ENCODE measurements at places on chromosomes 4 and X.

GRCh38 chr4:22407361-22407760 is 108.5 kb downstream of the ADGRA3 start:
- no peak for DNase-seq

GRCh38 chr4:73258686-73259570 is at the start of gene ANKRD17:
ANKRD17 (minus strand) TSS chr4:73258798; CDS start chr4:73258668, 130 bp downstream.
- peak; percentile 93 for DNase-seq

DNA sequence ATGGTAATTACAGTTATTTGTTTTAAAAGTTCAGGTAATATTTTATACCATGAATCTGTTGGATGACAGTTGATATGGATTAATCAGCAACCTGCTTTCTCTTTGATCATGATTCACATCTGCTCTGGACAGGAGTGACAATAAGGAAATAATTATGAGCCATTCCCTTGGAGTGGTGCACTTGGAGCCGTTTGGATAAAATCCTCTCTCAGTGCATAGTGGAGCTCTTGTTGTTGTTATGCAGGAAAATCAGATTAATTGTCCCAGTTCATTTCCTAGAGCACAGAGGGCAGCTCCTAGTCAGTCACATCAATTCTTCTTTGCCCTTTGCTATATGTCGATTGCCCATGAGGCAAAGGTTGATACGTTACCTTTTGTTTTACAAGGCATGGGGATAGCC is 668.3 kb upstream of the NR3C2 start:
- DNase-seq = no peak

DNA sequence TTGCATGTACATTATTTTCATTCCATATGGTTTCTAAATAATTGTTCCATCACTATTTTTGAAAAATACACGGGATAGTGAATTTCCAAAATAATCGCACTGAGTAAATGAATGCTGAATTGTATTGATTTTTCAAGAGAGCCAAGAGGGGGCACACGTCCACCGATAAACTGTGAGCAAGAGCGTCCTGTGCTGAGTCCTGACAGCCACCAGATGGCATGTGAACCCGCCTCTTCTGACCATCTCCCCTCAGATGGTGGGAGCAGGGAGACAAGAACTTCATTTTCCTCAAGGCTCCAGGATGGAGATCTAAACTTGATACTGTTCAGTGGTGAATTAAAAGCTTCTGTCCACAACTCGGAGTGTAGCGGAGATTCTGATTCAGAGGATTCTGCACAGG is 30.6 kb upstream of the IL9R start:
- DNase-seq = peak; percentile 43

DNA sequence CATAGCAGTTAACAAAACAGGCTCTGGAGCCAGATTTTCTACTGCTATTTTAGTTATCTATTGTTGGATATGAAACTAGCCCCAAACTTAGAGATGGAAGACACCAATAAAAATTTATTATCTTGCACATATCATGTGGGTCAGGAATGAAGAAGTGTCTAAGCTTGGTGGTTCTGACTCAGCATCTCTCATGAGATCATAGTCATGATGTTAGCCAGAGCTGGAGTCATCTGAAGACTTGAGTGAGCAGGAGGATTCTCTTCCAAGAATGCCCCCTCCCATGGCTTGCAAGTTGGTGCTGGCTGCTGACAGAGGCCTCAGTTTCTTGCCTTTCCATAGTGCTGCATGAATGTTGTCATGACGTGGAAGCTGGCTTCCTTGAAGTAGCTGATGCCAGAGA is 68.2 kb upstream of the TAPT1 start:
- DNase-seq = no peak

- DNase-seq = peak; percentile 51
These were observed 37.5 kb downstream of the CBR4 start for GRCh38 chr4:168972596-168972995.

DNA sequence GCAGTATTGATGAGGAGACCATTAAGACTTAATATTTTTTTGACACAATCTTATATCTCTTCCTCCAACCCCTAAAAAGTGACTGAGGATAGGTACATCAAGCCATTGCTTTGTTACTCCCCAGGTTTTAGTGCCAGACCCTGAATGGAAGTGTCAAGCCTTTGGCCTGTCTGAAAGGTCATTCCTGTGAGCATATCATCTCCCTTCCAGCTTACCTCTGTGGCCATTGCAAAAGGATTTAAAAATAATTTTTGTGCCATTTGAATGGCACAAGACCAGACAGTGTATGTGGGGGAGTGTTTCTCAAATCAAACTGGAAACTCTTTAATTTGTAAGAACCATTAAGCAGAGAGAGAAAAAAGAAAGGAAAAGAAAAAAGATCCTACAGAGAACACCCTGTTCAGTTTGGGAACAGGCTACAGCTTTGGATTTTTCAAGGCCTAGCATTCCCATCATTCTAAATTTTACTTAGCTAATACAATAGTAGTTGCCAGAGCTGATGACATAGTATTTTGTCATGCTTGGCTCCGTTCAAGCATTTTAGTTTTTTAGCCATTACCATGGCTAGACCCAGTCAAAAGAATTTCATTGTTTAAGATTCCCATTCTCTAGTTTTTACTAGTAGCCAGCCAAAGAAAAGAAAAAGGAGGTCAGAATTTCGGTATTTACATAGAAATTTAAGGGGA is 49.6 kb downstream of the HPF1 start:
- DNase-seq = no peak

- DNase-seq = no peak
These were observed 147.8 kb upstream of the KLF3 start for GRCh38 chr4:38516190-38516589.

- DNase-seq = no peak
These were observed 2.0 kb upstream of the CFAP97 start for GRCh38 chr4:185205697-185206342.

- no peak for DNase-seq
These were observed 155.4 kb upstream of the FAM9B start for GRCh38 chrX:9189286-9189685.

GRCh38 chrX:44035571-44035970 is 62.4 kb upstream of the NDP start:
- no peak for DNase-seq

DNA sequence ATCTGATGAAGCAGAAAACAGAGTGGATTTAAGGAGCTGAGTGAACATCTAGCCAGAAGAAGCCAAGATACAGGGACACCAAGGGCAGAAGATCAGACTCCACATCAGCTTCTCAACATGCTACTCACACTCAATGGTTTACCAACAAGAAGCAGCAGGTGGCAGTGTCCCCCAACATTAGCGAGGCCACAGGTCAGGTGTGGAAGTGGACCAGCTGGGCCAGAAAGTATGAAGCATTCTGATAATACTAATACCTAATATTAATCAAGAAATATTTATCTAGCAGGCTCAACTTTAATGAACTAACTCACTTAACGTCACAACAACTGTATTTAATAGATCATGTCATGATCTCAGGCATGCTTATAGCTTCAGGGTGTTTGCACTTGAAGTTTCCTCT is 73.4 kb upstream of the TTC29 start:
- DNase-seq = peak; percentile 55

DNA sequence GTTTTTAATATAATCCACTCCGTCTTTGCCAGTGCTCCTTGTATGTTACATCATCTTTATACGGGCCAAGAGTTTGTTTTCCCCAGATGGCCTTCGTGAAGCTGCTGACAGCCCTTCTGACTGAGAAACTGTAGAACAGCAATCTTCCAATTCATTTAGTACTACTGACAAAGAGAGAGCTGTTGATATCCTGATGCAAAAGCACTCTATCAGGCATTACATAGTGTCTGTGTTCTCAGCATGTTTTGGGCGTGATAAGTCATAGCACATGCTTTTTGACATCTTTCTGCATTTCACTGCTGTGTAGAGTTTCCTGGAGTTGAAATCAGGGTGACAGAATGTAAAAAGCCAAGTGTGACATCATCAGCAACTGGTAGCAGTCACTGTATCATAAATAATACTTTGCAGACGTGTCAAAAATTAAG is 746.3 kb upstream of the FAM241A start:
- no peak for DNase-seq

- no peak for DNase-seq
These were observed 14.0 kb upstream of the HSFX1 start for GRCh38 chrX:149759824-149760223.

DNA sequence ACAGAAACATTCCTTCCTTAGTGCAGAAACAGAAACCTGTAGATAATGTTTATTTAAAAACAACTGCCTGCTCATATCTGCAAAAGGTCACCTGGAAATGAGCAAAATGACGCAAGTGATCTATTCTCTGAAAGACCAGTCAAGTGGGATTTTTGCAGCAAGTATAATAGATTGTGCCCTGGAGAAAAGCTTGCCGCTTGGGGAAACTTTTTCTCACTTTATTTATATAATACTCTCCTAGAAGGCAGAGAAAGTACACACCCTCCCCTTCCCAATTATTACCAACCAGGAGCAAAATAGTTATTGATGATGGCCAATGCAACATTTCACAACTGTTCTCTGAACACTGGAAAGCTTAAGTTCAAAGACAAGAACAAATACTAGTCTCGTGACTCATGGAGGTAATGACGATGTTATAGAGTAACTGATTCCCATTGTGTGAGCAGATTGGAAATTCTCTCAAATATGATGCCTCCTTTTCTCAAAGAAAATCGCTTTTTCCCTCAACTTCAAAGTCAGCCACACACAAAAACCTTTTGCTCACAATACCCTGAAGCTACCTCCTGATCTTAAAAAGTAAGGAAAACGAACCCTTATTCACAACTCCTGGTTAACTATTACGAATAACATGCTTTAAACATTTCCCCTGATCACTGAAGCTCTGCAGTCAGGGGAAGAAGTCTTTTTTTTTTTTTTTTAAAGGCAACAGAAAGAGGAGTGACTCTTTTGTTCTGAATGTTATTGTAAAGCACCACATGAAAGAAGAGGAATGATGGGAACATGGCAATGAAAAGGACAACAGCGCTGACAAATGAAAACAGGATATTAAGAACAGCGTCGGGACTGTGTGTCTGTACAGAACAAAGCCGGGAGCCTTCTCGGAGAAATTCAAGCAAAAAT is 41.0 kb downstream of the MID1 start:
- DNase-seq = no peak

GRCh38 chrX:76434103-76434741 is 6.7 kb downstream of the MAGEE1 start:
- peak; percentile 2 for DNase-seq

GRCh38 chr4:131054489-131055019 is 1958.6 kb downstream of the C4orf33 start:
- DNase-seq = no peak

GRCh38 chrX:1002611-1003010 is 209.8 kb downstream of the CRLF2 start:
- no peak for DNase-seq

DNA sequence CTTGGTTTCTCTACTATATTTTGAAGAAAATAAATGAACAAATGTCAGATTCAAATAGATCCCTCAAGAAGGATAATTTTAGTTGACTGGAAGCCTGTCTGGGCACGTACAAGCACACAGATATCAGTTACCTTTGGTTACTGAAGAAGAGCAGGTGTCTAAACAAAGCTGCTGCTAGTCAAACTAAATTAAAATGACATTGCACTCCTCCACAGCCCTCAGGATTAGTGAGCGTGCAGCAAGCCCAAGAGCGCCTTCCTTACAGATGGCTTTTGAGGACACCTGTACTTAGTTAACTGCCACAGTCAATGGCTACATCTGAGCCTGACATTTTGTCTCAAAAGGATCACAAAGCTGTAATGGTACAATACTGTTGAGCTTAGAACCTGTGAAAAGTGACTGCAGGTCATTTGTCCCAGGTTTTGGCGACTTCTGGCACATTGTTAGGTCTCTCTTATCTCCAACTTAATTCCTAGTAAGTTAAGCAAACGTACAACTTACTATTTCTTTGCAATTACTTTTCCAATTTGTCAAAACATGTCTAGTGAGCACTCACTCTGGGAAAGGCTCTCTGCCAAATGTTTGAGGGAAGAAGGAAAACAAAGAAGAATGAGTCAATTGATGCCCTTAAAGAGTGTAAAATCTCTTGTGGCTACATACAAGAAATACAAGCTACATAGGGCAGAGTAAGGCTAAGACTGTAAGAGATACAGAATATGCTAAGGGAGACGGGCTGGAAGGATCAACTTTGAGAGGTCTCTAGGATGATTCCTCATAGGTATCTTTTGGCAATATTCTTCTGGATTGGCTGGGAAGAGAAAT is 25.6 kb upstream of the DAPP1 start:
- no peak for DNase-seq

GRCh38 chr4:107913283-107913899 is 18.0 kb upstream of the CYP2U1 start:
- peak; percentile 77 for DNase-seq

- DNase-seq = no peak
These were observed 11.1 kb upstream of the SEPSECS start for GRCh38 chr4:25171201-25171865.

DNA sequence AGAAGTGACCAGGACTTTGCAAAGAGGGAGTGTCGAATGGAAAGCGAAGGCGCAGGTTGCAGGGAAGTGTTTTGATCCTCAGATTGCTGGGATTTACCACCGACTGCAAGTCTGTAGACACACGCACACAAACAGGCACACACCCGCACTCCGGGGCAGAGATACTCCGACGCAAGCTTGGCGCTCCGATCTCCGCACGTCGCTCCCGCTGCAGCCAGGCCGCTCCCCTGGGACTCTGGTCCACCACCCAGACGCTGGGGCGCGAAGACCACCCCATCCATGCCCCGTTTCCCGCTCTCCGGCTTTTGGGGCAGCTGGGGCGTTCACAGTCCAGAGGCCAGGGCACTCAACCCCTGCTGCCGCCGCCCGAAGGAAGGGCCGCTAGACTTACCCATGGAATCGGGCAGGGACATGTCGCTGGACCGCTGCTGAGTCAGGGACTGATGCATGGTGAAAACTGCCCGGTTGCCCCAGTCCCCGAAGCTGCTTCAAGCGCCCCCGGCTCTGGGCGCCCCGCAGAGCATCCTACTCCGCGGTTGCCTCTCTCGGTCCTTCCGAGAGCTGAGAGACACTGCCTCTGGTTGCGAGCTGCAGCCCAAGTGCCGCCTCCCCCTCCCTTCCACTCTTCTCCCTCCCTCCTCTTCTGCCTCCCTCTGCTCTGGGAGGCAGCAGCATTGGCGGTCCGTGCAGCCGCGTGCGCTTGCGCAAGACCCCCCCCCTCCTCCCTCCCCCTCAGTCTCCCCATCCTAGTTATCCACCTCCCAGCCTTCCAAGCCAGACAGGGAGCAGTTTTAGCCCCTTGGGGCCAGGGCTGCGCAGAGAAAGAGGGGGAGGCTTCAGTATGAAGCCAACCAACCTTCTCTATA is at the start of gene TMEM255A:
TMEM255A (minus strand) TSS at position 601 of the 866 bp plus-strand sequence; CDS start at position 449, 152 bp downstream.
- no peak for DNase-seq

DNA sequence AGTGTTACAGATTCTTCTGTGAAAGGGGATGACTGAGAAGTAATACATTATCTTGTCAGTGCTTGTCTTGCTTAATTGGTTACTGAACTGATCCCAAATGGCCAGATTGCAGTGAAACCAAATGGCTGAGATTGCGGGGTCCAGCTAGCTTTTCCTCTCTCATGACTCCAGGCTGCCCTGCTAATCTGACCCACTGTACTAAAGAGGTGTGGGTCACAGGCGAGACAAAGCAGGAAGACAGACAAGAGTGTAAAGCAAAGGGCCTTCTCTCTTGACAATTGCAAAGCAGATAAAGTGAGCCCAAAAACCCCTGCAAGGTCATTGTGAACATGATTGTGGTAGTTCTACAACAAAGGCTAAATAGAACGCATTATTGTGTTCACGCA is 2.1 kb downstream of the TMEM150C start:
- DNase-seq = no peak

- DNase-seq = no peak
These were observed 316.3 kb downstream of the CAMK2D start for GRCh38 chr4:113445286-113445685.
